Endothelial cell (in vitro differentiated cells): ENCODE measurements at places on chromosomes 16 and 17.

DNA sequence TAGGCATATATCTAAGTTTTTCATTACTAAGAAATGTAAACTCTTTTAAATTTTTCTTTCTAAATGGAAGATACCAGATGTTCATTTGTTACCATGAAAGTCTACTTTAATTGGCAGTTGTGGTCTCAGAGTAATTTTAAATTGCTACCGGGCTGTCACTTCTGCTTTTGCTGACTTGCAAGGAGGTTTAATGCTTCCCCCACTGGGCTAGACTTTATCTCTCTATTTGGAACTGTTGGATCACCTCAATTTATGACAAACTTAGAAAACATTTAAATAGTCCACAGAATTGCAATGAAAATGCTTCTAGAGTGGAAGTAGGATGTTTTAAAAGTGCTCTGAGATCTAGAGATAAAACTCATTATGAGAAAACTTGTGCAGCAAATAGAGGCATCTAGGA, 479.8 kb upstream of the GOT2 start:
- no peak for DNase-seq

GRCh38 chr17:9239246-9239792, 218.0 kb downstream of the NTN1 start:
- DNase-seq: peak; percentile 22

GRCh38 chr16:17817260-17817659, 346.5 kb upstream of the XYLT1 start:
- DNase-seq: no peak

- no peak for DNase-seq
Observed at GRCh38 chr17:43945074-43945829, 3.0 kb upstream of the PPY start.

GRCh38 chr17:34351096-34351495, 5.2 kb upstream of the CCL13 start:
- DNase-seq: no peak

DNA sequence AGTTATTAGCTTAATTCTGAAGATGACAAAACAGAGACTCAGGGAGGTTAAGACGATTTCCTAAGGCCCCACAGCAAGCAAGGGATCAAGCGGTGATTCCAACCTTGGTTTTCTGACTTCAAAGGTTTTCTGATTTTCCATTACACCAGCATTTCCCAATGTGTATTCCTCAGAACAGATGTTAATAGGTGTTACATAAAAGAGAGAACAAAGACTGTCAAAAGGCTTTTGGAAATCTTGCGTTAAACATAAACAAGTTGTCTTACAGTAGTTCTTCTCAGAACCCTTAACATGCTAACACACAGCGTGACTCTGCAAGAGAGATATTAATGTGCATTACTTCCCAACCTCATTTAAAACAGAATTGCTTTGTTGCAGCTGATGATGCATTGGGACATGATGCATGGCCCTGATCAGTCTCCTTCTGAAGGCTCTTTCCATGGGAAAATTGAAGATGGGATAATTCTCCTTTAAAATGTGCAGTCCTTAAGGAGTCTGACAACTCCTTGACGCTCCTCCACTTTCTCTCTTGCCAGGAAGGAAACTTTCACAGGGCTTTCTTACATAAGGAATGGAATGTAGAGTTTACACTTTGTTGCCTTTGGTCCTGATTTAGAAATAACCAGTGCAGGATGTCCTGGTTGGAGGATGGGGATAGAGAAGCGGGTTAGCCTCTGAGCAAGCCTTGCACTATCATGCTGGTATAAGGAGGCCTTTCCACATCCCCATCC, 21.5 kb upstream of the MMD start:
- DNase-seq: no peak

DNA sequence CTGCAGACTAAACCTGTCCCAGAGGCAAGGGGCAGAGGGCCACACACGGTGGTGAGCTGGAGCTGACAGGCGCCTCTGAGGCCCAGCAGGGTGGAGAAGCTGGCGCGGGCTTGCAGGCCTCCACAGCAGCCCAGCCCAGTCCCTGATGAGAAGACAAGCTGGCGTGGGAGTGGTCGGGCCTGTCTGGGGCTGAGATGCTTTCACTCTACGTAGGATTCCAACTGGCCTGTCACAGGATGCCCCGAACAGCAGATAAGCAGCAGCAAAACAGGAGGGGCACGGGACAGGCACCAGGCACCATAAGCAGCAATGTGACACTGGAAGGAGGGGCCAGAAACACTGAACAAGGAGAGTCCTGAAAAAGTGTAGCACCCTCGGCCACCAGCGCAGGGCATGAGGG, 40.1 kb downstream of the PEMT start:
- DNase-seq: no peak

GRCh38 chr16:15533386-15533785, 99.0 kb downstream of the BMERB1 start:
- no peak for DNase-seq

DNA sequence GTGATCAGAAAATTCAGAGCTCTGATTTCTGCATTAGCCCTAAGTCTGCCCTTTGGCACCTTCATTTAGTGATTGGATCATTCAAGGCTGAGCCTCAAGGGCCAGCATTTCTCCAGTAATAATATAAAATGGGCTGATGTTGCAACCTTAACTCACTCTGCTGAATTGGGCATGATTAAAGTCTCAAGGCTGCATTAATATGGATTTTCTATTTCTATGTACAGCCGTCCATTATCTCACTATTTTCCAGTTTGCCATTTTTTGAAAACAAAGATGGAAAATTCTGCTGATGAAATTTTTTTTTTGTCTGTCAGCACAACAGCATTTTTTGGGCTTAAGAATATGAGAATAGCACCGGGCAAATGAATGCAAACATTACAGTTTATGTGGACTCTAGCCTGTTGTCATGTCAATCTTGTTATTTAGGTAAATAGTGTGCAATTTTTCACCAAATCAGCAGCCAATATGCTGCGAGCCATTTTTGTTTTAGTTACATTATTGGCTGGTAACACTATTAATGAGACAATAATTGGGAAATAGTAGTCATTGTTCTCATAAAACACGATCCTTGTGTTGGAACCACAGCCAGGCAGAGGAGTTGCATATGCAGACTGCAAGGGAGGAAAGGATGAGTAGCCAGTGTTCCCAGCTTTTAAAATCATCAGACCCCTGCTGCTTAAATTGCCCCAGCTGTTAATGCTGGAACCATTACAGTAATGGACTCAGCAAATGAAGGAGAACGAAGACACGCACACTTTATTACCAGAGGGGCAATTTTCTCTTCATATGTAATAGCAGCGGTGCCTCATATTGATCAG, 10.5 kb downstream of the FTO start:
- no peak for DNase-seq

DNA sequence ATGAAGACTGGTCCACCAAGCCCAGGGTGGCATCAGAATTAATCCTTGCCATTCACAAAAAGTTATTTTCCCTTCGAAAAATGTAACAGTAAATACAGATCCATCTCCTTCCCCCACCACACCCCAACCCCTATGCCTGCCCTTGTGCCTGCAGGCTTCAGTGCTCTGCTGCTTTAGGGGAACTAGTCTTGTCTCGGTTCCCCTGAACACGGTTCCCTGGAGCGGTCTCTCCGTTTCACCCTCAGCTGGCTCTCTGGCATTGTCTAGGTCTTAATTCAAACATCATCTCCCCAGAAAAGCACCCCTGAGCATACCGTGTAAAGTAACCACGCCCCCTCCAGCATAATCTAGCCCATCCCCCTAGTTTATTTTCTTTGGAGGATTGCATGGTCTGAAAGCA, 25.8 kb downstream of the EMP2 start:
- DNase-seq: no peak

GRCh38 chr17:74235911-74236371, 22.6 kb downstream of the TTYH2 start:
- DNase-seq: no peak

GRCh38 chr17:31052187-31052889, 42.4 kb upstream of the NF1 start:
- no peak for DNase-seq

GRCh38 chr17:56679115-56679776, 85.7 kb downstream of the NOG start:
- DNase-seq: peak; percentile 16

GRCh38 chr17:33908363-33909064, 346.6 kb upstream of the CCL2 start:
- no peak for DNase-seq

DNA sequence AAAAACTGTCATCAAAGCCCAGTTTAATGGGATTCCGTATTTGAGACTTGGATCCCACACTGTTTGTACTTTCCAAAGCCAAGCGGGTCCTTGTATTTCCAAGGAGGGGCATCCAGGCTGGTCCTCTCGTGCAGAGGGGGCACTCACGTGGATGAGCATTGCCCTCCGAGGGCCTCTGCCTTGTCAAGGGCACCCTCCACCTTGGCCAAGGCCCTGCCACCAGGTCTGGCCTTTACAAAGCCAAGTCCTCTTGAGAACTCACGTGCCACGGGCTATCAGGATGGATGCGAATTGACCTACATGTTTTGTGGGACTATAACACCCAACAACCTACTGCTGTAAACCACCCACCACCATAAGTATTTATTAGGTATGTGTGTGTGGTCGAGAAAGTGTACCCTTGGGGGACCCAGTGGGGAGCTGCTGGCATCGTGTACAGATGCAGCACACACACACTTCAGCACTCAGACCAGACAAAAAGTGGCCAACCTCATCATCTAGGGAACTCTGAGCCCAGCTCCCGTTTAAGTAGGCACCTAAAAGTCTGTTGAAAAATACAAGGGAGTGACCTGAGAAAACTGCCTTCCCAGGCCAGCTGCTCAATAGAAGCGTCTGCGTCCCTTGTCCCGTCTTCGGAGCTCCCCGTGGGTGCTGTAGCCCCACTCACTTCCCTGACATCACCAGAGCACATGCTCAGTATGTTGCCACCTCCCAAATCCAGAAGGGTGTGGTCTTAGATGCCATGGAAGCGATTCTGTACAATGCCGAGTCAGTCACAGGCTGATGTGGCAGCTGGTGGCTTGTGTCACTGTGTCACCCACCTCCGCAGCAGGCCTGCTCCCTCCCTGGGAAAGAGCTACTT, 12.9 kb downstream of the MAP1LC3B start:
- no peak for DNase-seq

- DNase-seq: no peak
Observed at GRCh38 chr16:50675686-50676610, 5.2 kb downstream of the SNX20 start.

GRCh38 chr17:49996495-49997300, 1.7 kb upstream of the DLX3 start:
- peak; percentile 85 for DNase-seq

GRCh38 chr17:58677194-58677880, 14.5 kb downstream of the TEX14 start:
- DNase-seq: no peak

- DNase-seq: peak; percentile 36
Observed at GRCh38 chr17:489758-490329, 137.2 kb upstream of the RPH3AL start.

DNA sequence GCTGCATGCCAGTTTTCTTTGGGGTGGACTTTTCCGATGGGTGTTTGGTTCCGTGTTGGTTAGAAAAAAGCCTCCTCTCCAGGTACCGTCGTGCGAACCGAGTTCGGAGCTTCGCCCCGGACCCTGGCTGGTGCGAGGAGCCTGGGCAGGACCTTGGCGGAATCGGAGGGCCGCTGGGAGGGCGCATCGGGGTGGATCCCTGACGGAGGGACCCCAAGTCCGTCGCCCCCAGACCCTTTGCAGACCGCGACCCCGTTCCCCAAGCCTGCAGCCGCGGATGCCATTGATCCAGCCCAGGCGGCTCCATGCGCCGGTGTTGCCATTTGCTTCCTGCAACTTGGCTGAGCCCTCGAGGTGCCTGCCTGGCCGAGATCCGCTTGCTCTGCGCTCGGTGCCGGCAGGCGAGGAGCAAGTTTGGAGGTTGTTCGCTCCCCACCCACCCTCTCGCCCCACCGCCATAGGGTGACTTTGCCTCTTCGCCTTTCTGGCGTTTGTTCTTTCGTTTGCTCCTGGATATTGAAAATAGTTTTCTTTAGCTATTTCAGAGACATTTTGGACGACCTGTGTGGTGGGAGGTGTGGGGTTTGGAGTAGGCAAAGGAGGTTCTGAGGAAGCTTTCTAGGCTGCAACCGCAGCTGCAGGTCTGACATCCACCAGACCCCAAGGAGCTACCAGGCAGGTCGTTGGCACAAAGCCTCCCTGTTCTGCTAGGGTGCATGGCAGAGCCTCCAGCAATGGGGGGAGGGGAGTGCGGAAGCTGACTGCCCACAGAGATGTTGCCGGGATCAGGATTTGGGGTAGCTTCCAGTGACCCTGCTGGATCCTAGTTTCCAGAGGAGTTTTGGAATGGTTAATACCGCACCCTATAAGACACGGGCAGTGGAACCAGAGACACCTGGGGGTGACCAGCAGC, 58.2 kb downstream of the RAP1GAP2 start:
- DNase-seq: peak; percentile 35

GRCh38 chr17:44348234-44348987, 3.3 kb downstream of the GRN start:
- no peak for DNase-seq

- no peak for DNase-seq
Observed at GRCh38 chr17:18315562-18315922, 449 bp downstream of the SMCR8 start.

- DNase-seq: no peak
Observed at GRCh38 chr17:65048441-65048840, 8.1 kb downstream of the GNA13 start.

DNA sequence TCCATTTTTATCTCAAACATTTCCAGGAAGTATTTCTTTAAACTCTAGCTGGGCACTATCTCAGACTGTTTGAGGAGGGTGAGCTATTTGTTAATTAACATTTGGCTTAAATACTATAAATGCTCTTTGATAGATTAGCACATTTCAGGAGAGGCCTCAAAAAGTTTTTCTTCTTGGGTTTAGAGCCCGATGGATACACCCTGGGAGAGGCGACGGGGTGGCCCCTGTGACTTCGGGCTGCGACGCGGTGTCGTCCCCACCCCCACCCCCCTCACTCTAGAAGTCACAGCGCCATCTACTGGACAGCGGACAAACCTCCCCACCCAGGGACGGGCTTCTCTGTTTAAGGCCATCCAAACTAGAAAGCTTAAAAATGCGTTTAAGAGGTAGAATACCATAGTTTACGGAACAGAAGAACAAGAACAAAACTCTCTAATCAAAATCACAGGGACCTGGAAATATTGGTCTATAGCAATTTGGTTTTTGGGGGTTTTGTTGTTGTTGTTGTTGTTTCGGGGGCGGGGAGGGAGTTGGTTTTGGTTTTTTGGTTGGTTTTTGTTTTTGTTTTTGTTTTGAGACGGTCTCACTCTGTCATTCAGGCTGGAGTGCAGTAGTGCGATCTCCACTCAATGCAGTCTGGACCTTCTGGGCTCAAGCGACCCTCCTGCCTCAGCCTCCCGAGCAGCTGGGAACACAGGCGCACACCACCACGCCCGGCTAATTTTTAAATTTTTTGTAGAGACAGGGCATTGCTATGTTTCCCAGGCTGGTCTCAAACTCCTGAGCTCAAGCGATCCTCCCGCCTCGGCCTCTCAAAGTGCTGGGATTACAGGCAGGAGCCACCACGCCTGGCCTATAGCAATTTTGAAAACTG, 254.4 kb downstream of the C16orf95 start:
- peak; percentile 80 for DNase-seq

- no peak for DNase-seq
Observed at GRCh38 chr16:3295783-3296182, 9.4 kb downstream of the TIGD7 start.

- no peak for DNase-seq
Observed at GRCh38 chr16:13439766-13440165, 480.2 kb upstream of the ERCC4 start.
